ENCODE measurements at places on chromosomes 16 and 17.

DNA sequence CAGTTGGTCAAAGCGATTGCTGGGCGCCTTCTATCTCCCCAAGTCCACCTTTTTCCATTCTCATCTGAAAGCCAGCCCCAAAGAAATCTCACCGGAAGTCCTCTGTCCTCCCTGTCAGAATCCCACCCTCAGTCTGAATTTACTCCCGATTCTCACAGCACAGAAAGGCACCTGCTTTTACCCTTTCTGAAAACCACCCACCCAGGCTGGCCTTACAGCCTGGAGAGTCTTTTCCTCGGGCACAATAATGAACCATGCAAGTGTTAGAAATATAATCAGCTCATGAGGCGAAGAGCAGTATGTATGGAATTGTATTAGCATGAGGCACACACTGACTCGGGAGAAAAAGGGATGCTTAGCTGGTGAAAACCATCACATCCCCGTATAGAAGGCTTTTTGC is 1.2 kb upstream of the ZFHX3 start:
- DNase-seq, result no peak

- no peak for DNase-seq
Measured at GRCh38 chr17:35289222-35289621, 46.4 kb downstream of the SLFN5 start.

GRCh38 chr17:43579566-43580140 is 33.5 kb upstream of the ETV4 start:
- DNase-seq, result no peak

GRCh38 chr17:2981325-2981724 is 82.1 kb downstream of the OR1D5 start:
- no peak for DNase-seq

DNA sequence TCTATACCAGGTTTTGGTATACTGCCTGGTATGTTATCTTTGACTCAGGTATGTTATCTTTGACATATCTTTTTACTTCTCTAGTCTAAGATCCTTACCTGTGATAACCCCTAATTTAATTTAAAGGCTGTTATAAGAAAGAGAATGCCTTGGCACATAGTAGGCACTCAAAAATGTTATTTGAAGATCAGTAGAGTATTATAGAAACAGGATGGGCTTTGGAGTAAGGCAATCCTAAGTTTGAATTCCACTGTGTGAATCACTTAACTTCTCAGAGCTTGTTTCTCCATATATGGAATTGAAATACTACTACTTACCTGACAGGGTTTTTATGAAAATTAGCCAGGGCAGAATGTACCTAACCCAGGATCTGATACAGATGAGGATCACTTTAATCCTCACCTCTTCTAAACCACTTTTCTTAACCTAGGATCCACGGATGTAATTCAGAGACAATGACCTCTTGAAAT is 1.2 kb downstream of the BRIP1 start:
- DNase-seq, result peak; percentile 43

DNA sequence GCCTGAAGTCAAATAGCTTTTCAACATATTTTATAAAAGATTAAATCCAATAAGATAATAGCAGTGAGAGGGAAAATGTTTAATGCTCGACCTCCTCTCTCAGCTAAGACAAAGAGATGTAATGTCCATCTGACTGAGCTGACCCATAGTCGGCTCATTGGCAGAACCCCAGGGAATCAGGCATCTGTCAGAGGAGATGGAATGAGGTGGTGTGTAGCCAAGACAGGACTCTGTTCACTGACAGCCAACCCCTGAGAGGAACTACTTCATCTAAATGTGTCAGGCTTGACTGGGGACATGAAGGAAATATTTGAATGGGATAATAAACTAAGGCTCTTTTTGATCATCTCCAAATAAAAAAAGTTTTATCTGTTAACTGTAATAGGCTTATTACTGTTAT is 188.0 kb downstream of the CDH11 start:
- DNase-seq, result no peak

GRCh38 chr17:68455901-68456338 is 1.4 kb downstream of the WIPI1 start:
- DNase-seq, result no peak

DNA sequence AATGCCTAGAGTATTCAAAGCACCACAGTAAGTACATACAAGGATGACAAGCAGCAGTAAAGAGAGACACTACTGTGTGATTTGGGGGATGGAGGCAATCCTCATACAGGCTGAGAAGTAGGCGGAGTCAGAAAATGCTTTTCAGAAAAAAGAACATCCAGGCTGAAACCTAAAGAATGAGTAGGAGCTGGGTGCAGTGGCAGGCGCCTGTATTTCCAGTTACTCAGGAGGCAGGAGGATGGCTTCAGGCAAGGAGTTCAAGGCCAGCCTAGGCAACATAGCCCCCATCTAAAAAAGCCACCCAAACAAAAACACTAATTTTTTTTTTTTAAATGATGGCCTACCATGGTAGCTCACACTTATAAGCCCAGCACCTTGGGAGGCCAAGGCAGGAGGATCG is 10.3 kb downstream of the KANSL1 start:
- DNase-seq, result no peak

GRCh38 chr17:3907483-3908216 is 8.6 kb downstream of the P2RX1 start:
- DNase-seq, result no peak

GRCh38 chr16:82672676-82673075 is 45.9 kb downstream of the CDH13 start:
- DNase-seq, result no peak

- peak; percentile 48 for DNase-seq
Measured at GRCh38 chr17:68102318-68102758, 66.8 kb downstream of the KPNA2 start.

GRCh38 chr16:58582971-58583765 is 46.5 kb downstream of the CNOT1 start:
- no peak for DNase-seq

- DNase-seq, result peak; percentile 67
Measured at GRCh38 chr17:58121925-58122324, 26.3 kb upstream of the OR4D1 start.

- DNase-seq, result no peak
Measured at GRCh38 chr17:13160296-13160695, 142.5 kb upstream of the ELAC2 start.
